Astrocyte (in vitro differentiated cells and primary cell): ENCODE measurements at places on chromosomes 12 and 14. TPM values are rescaled to one million over a fixed set of nuclear protein-coding genes. Genes with fewer than 3 reads are reported as not detected.

DNA sequence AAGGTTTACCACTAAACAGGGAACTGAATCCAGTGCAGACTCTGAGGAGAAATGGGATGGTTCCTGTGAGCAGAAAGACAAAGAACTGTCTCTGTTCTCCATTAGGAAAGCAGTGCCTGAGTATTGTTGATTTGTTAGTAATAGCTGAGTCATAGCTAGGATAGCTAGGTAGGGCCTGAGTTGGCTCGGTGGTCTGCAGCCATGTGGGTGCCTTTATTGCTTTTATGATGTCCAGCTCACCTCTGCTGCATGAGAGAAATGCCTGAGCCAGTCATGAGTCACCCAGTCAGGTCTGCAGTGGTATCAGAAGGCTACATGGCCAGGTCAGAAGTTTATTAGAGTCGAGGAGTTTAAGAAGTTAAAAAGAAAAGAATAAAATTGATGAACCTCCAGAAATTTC is 24.2 kb downstream of the TRHDE start:
- peak; percentile 93 for DNase-seq

Gene CNIH1
- total RNA-seq = 148 and 156 TPM in 2 replicates

DNA sequence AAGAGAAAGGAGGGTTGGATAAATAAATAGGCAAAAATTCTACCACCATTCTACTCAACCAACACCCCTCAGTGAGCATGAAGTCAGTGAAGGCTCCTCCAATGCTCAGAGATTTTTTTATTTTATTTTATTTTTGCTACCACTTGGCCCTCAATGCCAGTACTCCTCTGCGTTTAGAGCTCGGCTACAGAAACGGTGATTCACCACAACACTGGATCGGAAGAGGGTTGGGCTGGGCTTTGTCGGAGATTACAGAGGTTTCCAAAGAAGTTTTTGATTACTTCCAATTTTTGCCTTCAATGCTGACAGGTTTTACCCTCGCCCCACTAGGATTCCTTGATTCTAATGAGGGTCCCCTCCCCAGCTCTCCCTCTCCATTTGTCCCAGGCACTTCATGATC is 1027.2 kb upstream of the TMEM132C start:
- DNase-seq = peak; percentile 49

DNA sequence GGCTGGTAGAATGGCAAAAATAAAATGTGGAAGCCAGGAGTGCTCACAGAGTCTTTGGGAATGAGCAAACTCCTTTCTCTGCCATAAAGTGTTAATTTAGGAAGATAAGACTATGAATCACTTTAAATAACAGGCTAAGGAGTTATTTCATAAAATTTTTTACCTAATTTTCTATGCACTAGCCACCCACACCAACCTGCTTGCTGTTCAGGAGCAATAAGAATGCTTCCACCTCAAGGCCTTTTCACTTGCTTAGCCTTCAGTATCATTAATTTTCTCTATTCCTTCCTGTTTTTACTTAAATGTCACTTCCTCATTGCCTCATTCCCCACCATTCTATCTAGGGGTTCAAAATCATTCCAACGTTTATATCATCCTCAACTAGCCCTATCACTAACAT is 326.8 kb downstream of the CCER1 start:
- peak; percentile 1 for DNase-seq

GRCh38 chr14:79134361-79134760 is 964.2 kb downstream of the NRXN3 start:
- no peak for DNase-seq

Gene SERPINA9
- 0.22 TPM in 1 of 2 replicates, not detected in the other for total RNA-seq

DNA sequence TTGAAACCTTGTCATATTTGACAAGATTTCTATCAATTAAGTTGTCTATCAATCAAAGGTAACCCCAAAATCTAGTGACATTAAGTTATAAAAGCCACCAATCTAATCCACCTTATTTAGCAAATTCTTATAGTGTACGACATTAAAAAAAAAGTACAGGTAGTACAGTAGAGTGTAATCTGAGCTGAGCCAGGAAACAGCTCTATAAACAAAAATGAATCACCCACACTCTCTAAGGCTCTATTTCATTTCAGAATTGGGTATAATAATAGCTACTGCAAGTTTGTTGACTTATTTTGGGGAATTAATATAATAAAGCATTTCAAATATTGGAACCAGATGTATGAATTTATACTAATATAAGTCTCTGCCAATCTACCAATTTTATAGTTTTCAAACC is 342.4 kb upstream of the FLRT2 start:
- no peak for DNase-seq

DNA sequence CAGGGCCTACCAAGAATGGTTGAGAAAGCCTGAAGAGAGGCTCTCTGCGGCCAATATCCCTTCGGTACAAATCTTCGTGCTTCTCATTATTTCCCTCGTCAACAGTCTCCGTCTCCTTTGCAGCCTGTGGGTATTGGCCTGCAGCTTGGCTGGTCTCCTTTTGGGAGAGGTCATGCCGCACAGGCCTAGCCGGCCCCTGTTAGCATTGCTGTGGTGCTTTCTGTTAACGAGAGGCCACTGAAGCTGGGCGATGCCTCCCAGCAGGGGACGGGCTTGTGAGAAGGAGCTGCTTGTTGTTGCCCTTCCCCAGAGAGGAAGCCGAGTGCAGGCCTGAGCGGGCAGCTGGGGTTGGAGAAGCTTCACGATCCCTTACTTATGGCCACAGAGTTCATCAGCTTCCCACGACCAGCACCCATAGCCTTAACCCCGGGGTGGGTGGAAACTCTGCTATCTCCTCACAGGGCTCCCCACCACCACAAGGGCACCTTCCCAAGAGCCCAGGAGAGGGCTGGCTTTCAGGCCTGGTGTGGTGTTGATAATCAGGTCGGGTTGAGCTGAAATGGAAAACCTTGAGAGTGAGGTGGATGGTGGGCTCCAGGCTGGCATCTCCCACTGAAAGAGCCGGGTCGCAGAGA is 228.6 kb downstream of the ZFP36L1 start:
- no peak for DNase-seq

GRCh38 chr12:52848661-52849255 is at the start of gene KRT78:
Gene KRT78, minus strand, starts transcription at chr12:52848994. Its CDS starts 64 bp downstream, at chr12:52848930.
- DNase-seq = no peak

GRCh38 chr12:115023279-115024265 is 339.6 kb upstream of the TBX3 start:
- DNase-seq = peak; percentile 6

DNA sequence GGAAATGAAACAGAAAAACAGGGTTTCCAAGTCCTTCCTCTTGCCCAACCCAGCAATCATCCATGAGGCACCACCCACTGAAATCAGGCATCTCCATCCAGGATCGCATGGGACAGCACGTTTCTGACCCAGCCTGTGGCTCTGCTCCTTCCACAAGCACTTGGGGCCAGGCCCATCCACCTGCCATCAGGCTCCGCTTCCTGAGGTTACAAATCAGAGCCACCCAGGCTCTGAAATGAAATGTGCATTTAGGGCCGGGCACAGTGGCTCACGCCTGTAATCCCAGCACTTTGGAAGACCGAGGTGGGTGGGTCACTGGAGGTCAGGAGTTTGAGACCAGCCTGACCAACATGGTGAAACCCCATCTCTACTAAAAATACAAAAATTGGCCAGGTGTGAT is 717 bp upstream of the KRT78 start:
- no peak for DNase-seq

- no peak for DNase-seq
Measured at GRCh38 chr12:92921877-92922276, 7.2 kb downstream of the EEA1 start.

- peak; percentile 82 for DNase-seq
Measured at GRCh38 chr12:10031771-10032175, 1.3 kb downstream of the CLEC9A start.

Gene TAS2R8
- total RNA-seq = not detected in 2 replicates

Gene ACSS3
- total RNA-seq = 13.9 and 16.8 TPM in 2 replicates

Gene PMEL
- 3.9 and 13.8 TPM in 2 replicates for total RNA-seq

DNA sequence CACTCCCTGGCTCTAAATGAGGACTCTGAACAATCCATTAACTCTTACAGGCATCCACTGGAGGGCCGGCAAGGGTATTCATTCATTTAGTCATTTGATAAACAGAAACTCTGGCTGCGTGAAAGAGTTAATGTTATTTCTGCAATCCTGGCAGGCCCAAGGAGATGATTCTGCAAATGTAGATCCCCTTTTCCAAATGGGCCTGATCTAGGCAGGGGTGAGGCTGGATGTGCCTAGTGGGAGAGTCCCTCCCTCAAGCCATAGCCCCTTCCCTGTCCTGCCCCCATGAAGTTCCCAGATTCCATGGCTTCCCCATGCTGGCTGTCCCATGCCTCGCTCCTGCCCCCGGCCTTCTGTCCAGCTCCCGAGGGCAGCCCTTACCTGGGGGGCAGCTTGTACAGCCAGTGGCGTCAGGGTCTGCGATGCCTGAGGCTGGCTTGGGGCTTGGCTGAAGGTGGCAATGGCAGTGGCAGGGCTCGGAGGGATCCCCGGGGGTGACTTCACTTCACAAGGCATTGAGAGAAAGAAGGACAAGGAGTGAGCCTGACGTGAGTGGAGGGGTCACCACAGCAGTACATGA is 18.4 kb downstream of the POU6F1 start:
- DNase-seq = no peak

DNA sequence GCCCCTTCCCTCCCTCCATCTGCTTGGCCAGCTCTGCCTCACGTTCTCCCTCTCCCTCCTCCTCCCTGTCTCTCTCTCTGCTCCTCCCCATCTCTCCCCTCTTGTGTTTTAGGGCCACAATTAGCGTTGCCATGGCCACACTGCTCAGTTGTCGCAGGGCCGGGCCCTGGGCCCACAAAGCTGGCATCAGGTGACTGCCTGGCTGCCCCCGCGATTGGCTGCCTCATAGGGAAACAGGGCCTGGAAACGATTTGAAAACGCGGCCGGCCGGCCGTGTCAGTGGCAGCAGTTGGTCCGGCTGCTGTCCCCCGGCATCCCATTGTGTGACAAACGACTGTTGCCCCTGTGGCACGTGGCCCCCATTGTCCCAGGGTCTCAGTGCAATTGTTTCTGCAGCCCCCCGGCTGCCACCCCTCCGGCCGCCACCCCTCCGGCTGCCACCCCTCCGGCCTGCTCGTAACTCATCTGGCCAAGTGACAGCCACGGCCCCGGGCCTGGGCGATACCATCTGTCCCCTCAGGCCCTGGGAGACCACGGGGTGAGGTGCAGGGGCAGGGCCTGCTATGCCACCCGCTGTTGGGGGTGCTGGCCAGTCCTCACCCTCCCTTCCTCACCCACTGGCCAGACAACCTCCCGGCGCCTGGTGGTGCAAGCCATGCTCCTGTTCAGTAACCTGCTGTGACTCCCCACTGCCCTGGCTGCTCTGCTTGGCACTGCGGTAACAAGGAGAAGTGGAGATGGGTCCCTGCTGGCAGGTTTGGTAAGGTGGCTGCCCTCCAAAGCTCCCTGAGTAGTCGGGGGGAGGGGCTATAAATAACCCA is 17.4 kb downstream of the FOXN4 start:
- peak; percentile 16 for DNase-seq

DNA sequence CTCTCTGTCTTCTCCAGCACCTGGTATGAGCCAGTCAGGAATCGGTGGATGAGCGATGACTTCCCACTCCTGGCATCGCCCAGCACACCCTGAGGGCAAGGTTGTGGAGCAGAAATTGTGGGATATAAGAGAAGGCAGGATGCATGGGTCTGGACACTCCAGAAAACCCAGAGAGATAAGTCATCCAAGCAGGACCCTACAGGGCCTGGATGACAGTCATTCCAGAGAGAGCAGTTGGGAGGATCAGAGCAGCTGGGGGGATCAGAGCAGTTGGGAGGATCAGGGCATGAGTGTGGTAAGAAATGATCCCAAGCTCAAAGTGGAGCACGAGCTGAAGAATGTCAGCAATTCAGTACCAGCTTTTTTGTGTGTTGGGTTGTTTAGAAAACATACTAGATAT is 4.0 kb downstream of the AGAP2 start:
- DNase-seq = no peak
